ENCODE measurements at places on chromosomes 7 and 10.

- DNase-seq = no peak
Measured at GRCh38 chr7:79610748-79611304, 157.4 kb upstream of the MAGI2 start.

- no peak for DNase-seq
Measured at GRCh38 chr7:1961701-1962276, 271.0 kb downstream of the MAD1L1 start.

GRCh38 chr7:17467386-17467945 is 169.0 kb downstream of the AHR start:
- no peak for DNase-seq

DNA sequence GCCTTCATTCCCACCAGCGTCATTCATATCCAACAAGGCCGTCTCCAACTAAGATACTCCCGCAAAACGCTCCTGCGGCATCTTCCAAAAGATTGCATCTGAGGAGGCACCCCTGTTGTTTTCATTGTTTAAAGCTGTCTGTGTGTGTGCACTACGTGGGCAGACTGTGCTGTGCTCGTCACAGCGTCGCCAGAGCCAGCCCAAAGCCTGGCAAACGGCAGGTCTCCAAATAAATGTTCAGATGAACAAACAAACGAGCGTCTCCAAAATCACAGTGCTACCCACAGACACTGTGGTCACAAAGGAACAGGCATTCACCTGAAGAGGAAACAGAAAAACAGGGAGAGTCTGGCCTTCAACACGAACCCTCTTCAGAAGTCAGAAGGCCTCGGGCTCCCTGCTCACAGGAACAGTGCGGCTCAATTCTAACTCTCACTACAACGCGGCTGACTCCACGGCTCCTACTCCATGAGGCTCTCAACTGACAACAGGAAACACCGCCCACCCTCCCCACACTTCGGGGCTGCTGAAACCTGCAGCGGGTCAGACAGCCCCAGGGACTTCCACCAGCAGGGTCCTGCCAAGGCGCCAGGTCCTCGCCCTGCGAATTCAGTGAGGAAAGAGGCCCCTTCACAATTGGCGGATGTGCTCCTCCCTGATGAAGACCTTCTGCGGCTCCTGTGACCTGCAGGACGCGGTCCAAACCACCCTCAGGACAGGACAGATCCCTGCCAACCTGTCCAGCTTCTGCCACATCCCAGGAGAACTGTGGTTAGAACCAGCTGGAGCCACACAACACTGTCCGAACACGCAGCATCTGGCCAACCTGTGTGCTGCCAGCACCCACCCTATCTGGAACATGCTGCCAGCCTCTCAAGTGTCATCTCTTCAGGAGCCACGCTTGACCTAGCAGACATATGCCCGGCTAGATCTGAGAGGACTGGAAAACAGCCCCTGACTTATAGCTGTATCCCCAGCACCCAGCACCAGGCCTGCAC is 36.1 kb downstream of the MAD1L1 start:
- DNase-seq = no peak

DNA sequence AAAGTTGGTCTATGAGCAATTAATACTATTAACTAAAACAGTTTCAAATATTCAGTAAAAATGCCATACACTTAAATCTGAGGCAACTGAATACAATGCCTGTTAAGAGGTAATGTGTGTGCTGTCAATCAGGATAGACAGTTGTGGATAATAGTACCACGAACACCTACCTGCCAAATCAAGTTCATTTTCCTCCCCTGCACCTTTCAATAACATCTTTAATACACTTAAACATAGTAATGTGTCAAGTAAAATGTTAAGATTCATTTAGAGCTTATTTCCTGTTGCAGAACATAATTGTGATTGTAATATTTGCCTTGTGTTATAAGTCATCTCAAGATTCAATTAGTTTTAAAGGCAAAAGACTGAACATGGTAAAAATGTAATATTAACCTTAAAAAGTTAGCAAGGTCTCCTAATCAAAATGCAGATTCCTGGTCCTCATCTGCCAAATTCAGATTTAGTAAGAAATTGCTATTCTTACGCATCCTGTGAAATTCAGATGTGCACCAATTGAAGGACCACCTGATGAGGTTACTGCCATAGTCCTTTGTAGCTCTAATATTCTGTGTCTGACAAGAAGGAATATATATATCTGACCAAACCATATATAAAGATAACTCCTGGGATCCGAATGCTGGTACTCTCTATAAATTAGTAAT is 37.1 kb downstream of the COL1A2 start:
- DNase-seq = no peak

- DNase-seq = no peak
Measured at GRCh38 chr10:4812046-4812445, 14.0 kb upstream of the AKR1E2 start.

GRCh38 chr7:97215556-97215955 is 98.1 kb downstream of the SDHAF3 start:
- no peak for DNase-seq

DNA sequence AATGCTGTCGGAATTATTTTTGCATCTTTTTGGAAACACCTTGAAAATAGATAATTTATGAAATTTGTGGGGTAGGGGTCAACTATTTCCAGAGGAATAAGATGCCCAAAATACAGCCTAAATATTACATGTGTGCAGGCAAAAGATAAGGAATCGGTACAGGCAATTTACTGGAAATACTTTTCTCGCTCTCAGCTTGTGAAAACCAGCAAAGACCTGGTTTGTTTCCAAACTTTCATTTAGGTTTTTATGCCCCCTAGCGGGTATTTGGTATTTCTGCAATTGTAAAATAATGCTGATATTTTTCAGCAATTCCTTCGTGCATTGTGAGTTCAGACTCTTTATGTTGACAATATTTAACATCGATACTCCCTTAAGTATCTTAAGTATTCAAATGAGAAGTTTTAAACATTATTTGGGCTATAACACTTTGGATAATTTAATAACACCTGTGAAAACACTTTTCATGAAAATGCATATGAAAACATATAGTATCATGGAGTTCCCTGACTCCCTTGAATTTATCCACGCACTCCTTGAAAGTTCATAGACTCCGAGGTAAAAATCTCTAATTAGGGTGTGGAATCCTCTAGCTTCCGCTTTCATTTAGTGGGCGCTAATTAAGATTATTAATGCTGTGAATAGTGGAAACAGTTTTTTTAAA is 132.4 kb downstream of the TSPAN12 start:
- DNase-seq = peak; percentile 27

DNA sequence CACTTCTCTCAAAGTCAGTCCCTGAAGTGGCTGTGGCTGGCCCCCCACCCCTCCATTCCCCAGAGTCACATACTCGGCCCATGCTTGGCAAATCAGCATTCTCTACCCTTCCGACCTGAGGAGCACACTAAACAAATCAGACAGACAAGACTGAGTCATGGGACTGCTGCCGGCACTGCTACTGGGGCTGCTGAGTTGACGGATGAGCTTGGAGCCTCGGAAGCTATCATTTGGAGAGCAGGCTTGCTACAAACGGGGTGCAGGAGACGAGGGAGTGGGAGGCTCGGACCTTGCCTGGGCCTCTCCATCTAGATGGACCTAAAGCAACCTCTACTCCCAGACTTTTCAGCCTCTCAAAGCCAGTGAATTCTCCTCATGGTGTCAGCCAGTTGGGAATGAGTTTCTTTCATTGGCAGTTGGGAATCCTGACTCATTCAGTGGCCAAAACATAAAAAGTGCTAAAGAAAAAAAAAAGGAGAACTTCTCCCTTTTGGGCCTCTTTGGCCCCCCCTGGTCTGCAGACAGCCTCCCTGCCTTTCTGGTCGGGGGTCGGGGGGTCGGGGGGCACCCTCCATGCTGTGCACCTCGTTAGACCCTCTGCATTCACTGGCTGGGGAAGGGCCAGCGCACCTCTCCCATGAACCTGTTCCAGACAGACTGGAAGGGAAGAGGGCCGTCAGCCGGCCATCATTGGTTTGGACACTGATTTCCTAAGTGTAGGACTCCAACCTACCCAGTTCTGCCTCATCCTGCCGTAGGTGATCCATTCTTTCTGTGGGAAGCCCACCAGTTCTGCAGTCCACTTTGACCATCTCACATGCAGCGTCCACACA is 52.3 kb upstream of the COL13A1 start:
- no peak for DNase-seq

- DNase-seq = no peak
Measured at GRCh38 chr10:66748217-66748616, 177.6 kb upstream of the LRRTM3 start.

DNA sequence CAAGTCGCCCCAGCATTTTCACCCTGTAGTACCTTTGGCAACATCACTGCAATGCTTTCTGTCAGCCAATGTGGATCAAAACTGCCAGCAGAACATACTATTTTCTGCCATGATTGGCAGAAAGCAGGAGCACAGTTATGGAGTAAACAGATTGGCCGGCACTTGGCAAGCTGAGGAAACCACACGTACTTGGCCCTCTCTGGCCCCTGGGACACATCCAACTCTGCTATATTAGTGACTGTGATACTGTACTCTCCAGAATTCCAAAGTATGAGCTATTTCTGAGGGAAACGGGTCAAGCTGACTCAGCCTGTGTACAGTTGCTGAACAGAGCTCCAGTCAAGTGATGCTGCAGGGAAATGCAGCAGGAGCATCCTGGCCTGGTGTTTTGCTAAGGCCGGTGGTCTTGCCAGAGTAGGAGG is 39.8 kb upstream of the LANCL2 start:
- DNase-seq = no peak

GRCh38 chr7:41771717-41772116 is 68.8 kb upstream of the INHBA start:
- DNase-seq = no peak

- no peak for DNase-seq
Measured at GRCh38 chr10:83250396-83250795, 888.9 kb upstream of the GHITM start.

DNA sequence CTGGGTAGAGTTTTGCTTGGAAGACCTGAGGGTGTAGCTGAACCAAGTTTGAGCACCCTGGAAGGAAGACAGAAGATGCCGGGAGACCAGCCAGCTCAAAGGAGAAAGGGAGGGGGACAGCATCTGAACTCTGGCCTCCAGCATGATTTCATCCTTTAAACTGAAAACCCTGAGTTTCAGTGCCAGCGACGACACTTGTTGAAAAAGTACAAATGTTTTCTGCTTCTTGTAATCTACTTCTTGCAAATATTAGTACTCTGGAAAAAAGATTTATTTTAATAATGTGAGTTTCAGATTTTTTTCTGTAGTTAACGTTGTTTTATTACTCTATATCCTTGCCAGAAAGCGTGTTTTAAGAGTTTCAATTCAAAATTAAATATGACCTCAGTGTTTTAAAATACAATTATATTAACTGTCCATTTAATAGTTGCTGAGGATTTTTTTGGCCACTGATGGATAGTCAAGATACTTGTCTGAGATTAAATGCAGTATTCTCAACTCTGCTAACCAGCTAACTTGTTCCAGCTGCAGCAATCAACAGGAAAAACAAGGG is 227.7 kb downstream of the MGMT start:
- no peak for DNase-seq

- no peak for DNase-seq
Measured at GRCh38 chr10:3853547-3854303, 68.7 kb upstream of the KLF6 start.

- peak; percentile 28 for DNase-seq
Measured at GRCh38 chr7:72403458-72404076, 8.6 kb downstream of the CALN1 start.

DNA sequence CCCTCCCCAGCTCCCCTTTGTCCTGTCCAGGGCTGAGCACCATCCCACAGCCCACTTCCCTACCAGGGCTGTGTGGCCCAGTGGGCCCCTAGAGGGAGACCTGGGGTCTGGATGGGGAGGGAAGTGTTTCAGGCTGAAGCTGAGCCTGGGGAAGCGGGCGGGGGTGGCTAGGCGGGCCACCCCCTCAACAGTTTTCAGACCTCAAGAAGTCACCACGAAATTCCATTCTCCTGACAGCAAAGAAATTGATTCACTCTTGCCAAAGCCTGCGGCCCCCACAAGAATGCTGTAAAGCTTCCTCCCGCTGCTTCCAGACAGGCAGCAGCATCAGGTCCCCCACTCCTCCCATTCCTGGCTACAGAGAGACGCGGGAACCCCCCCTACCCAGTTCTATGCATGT is 2.5 kb upstream of the LFNG start:
- DNase-seq = no peak

DNA sequence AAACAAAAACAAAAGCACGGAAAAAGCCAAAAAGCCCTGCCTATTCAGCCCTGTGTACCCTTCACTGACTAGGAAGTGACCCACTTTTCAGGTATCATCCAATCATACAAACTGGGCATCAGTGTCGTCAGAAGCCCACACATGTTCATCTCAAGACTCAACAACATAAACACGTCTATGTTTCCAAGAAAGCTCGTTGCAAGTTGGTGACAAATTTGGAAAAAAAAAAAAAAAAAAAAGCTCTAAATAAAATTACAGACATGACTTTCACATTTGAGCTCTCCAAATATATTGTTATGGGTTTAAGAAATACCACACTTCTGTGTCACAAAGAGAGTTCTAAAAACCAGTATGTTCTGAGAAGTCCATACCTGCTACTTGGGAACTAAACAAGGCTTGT is 204.7 kb upstream of the KLF14 start:
- DNase-seq = no peak

DNA sequence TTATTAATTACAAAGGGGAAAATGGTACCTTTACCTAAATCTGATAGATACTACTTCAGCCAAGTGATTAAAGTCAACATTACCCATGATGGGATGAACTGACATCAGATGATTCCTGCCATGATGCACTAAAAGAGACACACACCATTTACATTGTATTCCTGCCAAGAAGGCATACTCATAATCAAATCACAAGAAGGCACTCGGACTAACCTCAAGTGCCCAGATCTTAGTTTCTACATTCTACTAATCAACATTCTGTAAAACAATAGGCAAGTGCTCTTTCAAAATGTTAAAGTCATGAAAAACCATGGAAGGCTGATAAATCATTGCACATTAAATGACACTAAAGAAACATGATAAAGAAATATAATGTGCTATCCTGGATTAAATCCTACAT is 44.4 kb downstream of the SLC35G1 start:
- DNase-seq = no peak

DNA sequence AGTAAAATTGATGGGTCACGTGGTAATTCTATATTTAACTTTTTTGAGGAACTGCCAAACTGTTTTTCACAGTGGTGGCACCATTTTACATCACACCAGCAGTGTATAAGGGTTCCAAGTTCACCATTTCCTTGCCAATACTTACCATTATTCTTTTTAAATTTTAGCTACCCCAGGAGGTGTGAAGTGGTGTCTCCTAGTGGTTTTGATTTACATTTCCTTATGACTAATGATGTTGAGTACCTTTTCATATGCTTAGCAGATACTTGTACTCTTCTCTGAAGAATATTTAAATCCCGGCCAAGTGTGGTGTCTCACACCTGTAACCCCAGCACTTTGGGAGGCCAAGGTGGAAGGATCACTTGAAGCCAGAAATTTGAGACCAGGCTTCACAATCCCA is 28.5 kb downstream of the FHIP2A start:
- DNase-seq = no peak

- no peak for DNase-seq
Measured at GRCh38 chr10:74153123-74153522, 2.1 kb downstream of the ADK start.

GRCh38 chr10:88186335-88186734 is 322.9 kb downstream of the PTEN start:
- DNase-seq = no peak
